ENCODE measurements at places on chromosomes 6 and 20.

- no peak for DNase-seq
Observed at GRCh38 chr6:38625217-38625616, 14.5 kb downstream of the BTBD9 start.

GRCh38 chr6:89134723-89135122 is 11.1 kb upstream of the PM20D2 start:
- no peak for DNase-seq

DNA sequence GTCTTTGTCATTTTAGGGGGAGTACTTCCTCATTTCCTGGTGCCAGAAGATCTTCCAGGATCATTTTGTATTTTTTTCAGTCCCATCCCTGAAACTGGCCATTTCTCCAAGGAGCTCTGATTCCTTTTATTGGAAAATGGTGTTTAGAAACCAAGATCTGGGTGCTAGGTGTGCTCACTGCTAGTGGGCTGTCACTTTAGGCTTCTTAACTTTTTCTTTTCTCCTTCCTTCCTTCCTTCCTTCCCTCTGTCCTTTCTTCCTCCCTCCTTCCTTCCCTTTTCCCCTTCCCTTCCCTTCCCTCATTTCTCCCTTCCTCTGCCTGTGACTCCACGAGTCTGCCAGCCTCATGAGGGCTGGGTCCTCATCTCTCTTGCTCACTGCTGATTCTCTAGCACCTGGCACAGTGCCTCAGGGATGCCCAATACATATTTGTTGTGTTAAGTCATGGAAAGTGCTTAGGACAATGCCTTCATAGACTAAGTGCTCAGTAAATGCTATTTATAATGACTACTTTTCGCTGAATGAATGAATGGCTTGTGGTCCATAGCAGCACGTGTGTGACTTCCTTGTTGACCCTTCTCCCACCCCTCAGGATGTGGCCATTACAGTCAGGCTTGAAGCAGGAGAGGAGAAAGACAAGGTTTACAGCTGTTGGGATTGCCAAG is 36.9 kb downstream of the APCDD1L start:
- DNase-seq, result no peak

GRCh38 chr6:115766745-115767462 is 293.8 kb downstream of the FRK start:
- DNase-seq, result no peak

DNA sequence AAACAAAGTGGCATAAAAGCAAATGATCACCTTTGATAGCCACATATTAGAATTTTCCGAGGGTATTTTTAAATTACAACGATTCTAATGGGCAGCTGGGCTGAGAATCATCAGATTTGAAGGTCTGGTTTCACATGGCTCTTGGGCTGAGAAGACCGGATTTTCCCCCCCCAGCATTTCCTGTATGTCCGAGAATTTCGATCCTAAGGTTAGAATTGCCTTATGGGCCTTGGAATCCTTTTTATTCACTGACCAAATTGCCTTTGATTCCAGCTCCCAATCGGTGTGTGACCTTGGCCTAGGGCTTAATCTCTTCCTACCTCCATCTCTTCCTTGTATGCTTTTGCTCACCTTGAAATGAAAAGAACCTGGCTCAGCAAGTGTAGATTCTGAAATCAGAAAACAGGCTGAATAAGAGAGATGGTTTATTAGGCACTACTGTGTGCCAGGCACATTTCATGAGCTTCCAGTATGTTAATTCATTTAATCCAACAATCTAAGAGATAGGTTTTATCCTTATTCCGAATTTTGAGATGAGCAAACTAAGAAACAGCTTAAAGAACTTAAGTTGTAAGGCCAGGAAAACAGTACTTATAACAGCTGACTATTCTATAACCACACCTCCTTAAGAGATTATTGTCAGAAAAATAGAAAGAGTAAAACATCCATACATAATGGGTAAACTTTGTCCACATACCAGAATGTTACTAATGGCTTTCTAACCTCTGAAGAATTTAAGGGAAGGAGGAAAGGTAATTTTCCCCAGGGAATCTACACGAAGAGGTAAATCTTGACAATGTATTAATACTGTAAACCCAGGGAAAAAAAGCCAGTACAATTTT is 39.4 kb downstream of the HFE start:
- no peak for DNase-seq

DNA sequence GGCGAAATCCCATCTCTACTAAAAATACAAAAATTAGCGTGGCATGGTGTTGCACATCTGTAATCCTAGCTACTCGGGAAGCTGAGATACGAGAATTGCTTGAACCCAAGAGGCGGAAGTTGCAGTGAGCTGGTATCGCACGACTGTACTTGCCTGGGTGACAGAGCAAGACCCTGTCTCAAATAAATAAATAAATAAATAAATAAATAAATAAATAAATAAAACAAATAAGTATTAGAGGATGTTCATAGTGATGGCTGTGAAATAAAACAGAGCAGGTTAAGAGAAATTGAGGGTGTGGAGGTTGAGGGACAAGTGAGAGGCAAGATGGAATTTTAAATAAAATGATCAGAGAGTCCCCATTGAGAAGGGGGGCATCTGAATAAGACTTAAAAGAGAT is 124.7 kb upstream of the DST start:
- no peak for DNase-seq
